NCI-H510A treated with DMSO at 0.1 percent for 48 hours (cell line): ENCODE measurements at places on chromosomes 13 and 19.

GRCh38 chr19:9700229-9700981, 25.5 kb upstream of the ZNF562 start:
- peak; percentile 46 for DNase-seq

DNA sequence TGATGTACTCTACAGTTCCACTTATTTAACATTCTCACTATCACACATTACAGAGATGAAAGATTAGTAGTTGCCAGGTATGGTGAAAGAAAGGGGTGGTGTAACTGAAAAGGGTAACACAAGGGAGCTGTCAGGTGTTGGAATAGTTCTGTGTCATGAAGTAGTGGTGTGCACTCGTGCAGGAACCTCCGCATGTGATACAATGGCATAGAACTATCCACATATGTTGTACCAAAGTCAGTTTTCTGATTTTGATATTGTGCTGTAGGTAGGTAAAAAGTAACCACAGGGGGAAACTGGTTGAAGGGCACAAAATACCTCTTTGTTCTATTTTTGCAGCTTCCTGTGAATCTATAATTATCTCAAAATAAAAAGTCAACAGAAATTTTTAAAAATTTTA, 24.4 kb upstream of the RPL21 start:
- DNase-seq, result no peak

DNA sequence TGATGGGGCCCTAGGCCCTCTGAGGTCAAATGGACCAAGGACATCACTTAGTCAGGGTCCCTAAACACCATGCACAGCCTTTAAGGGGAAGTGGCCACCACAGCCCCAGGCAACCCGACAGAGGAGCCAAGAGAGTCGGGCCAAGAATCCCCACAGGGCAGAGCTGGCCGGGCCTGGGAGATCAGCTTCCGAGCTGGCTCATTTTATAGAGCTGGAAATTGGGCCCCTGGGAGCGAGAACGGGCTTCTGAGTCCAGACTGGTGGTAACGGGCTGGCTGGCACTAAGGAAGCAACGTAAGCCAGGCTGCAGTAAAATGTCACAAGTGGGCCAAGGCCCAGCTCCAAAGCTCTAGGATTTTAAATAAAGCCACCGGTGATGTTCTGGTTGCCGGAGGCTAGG, 51.1 kb downstream of the HSPH1 start:
- DNase-seq, result no peak

DNA sequence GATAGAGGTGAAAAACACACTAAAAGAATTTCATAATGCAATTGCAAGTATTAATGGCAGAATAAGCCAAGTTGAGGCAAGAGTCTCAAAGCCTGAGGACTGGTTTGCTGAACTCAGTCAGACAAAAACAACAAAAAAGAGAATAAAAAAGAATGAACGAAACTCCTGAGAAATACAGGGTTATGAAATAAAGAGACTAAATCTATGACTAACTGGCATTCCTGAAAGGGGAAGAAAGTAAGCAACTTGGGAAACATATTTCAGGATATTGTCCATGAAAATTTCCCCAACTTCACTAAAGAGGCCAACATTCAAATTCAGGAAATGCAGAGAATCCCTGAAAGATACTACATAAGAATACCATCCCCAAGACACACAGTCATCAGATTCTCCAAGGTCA, 47.8 kb downstream of the UBL3 start:
- no peak for DNase-seq

GRCh38 chr13:109645831-109646230, 140.6 kb downstream of the IRS2 start:
- DNase-seq, result no peak

DNA sequence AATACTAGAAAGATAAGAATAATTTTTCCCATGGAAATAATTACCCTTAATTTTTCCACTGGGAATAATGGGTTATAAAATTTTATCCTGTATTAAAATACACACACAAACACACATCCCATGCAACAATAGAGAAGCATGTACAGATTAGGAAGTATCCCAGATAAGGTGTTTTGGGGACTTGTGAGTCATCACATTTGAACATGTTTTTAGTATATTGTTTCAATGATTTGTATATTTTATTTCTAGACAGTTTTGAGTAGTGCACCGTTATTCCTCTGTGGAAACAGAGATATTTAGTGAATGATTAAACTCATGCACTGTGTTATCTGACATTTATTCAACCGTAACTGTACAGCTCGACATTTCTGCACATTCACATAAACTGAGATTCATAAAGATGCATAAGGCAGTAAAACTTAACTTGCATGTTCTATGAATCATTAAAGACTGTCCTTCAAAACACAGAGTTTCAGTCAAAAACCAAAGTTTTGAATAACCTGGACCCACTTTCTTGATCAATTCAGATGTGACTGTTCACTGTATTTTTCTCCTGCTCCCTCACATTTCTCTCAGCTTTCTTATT, 30.1 kb downstream of the KLF12 start:
- DNase-seq, result no peak

DNA sequence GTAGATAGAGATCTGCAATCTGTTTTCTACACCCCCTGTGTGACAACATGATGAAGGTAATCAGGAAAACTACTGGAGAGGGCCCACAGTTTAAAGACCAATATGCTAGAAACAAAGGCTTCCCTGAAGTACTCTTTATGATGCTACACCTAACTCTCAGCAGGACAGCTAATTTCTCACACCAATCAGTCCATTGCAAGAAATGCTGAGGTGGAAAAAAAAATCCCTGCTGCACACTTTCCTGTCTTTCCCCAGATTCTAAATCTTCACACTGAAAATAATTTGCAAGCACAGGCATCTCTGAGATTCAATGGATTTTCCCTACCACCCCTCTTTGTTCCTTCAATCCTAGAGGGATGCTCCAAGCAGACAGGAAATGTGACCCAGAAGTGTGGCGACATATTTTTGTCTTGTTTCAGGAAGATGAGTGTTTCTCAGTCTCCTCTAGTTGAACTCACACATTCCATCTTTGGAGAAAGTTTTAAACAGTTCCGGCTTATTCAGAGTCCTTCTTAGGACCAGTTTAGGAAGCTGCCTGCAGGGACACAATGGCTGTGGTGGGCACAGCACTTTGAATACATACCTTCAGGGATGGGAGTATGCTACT, 671.6 kb downstream of the DIAPH3 start:
- DNase-seq, result no peak

DNA sequence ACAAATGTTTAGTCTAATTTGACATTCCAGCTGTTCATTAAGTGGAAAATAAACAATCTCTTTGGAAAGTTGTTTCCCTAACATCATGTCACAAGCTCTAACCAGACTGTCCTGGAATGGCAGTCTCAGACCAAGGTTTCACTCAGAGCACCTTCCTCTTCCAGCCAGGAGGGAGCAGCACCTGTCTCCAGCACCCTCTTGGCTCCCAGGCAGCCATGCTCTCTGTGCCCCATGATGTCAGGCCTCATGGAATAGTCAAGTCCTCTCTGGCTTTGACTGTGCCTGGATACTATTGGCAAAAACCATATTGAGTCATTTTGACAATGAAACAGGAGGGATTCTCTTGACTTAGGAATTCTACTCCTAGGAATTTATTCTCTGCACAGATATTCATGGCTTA, 171.4 kb downstream of the OXGR1 start:
- no peak for DNase-seq

DNA sequence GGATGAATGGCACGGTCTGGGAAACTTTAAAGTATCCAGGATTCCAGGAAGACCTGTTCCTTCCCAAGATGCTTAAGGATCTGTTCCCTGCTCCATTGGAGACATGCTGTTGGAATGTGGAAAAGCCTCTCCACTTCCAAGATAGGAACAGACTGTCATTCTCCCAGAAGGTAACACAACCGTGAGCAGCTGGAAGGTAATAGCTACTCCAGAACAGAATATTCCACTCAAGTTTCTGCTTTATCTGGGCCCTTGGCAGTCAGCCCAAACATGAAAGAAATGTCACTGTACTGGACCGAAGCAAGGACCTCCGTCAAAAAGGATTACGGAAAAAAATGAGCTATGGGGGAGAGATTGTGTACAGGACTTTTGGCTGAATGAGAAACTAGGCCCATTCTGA, 420.9 kb upstream of the NBEA start:
- DNase-seq, result no peak

DNA sequence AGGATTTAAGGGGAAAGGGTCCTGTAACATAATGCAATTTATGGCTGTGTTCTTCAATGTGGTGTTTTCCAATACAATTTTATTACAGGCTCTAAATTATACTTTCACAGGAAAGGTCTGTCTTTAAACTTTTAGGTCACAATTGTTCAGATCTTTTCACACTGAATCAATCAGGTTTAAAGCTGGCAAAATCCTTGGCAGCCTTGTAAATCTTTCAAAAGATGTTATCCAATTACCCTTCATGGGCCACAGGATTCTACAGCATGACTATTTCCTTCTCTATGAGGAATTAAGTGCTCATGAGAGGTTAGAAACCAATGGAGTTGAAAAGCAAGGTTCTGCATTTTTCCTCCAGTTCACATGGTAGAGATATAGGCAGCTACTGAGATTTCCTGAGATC, 211.5 kb upstream of the MIR17HG start:
- no peak for DNase-seq

GRCh38 chr19:45778010-45778661, 4.2 kb downstream of the DMPK start:
- DNase-seq, result no peak

- DNase-seq, result no peak
These were observed 85.8 kb downstream of the IPO5 start for GRCh38 chr13:98039261-98039660.

DNA sequence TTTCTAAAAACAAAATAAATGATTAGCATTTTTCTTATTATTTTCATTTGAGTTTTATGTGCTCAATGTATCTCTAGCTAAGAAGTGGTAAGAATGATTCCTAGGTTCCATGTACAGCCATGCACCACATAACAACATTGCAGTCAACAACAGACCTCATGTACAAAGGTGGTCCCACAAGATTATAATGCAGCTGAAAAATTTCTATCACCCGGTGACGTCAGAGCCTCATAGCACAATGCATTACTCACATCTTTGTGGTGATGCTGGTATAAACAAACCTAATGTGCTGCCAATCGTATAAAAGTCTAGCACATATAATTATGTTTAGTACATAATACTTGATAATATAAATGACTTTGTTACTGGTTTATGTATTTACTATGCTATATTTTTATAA, 120.5 kb downstream of the SLC7A1 start:
- no peak for DNase-seq

GRCh38 chr13:104694397-104694796, 1628.2 kb upstream of the SLC10A2 start:
- peak; percentile 9 for DNase-seq

DNA sequence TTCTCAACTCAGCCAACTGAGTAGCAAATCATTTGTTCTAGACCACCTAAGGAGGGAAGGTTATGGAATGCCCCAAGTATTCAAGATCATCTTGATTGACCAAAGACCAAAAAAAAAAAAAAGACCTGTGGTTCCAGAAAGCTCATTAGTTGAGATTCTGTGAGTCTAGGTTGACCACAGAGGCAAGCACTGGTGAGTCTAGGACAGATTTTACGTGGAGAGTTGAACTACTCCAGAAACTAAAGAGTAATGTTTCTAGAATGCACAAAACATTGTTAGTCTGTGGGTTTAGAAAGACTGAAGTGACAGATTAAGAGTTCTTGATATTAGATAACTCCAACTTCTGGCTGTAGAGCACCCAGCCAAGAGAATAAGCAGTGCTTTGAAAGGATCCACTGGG, 4.0 kb upstream of the CYTH2 start:
- DNase-seq, result no peak

GRCh38 chr19:30877661-30878113, 471.5 kb downstream of the TSHZ3 start:
- no peak for DNase-seq

DNA sequence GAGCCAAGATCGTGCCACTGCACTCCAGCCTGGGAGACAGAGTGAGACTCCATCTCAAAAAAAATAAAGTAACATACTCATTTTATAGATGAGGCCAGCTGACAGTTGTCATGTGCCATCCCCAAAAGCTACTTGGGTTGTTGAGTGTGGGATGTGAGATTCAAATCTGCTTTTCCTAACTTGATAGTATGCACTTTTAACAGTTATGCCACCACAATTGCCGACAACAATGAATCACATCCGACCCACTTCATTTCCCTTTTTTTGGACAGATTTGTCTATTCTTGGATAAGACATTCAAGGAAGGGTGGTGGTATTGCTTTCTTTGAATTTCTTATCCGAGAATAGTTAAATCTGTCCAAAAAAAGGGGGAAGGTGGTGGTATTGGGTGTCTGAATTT, 16.3 kb upstream of the DNMT1 start:
- no peak for DNase-seq

DNA sequence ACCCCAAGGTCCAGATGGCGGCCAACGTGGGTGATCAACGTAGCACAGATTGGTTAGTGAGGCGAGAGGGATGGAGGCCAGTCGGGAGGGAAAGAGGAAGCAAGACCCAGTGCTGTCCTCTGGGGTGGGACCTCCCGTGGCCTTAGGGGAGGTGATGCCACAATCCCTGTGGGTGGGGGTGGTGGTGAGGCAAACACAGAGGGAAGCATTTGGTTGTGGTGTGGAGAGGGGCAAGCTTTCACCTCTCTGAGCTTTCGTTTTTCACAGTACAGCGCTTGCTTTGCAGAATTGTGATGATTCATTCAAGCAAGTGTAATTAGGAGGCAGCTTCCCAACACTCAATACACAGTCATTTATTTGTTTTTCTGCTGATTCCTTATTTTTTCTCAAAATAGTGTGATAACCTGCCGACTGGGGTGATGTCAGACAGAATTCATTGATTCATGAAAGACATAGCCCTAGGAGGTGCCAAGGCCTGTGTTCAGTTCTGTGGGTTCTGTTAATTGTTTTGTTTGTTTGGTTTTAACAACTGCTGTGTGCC, 2.4 kb downstream of the LENG8 start:
- DNase-seq, result no peak

DNA sequence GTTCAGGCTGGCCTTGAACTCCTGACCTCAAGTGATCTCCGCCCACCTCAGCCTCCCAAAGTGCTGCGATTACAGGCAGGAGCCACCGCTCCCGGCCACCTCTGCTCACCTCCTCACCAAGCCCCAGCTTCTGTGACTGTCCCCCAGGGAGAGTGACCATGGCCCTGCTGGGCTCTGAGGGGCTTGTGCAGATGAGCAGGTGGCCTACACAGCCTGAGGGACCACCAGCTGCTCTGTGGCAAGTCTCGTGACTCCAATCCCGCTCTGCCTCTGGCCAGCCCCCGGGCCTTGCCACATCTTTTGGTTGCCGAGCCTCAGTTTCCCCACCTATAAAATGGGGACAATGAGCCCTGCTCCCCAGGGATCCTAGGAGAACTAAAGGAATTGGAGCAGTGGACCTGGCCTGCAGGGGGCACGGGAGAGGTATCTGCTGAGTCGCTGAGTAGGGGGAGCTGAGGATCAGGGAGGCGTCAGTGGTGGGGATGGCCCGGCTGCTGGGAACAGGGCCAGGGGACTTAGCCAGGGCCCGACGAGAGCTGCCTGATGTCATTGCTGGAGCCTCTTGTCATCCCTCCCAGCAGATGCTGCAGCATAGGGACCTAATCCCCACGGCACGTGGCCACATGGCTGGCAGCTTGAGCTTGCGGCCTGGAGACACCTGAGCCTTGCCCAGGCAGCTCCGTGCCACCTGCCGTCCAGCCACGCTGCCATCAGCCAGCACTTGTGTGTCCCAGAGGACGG, 74.7 kb downstream of the GADD45B start:
- no peak for DNase-seq

GRCh38 chr19:13207846-13208671, 57.8 kb downstream of the IER2 start:
- no peak for DNase-seq

- DNase-seq, result no peak
These were observed 2.8 kb downstream of the ACTN4 start for GRCh38 chr19:38650172-38650775.

GRCh38 chr19:18278521-18279265, 2.7 kb downstream of the JUND start:
- no peak for DNase-seq
